ENCODE measurements at places on chromosomes 5 and 9.
A peak's percentile ranks its signal among the peaks of the same experiment; 100 is the strongest.

DNA sequence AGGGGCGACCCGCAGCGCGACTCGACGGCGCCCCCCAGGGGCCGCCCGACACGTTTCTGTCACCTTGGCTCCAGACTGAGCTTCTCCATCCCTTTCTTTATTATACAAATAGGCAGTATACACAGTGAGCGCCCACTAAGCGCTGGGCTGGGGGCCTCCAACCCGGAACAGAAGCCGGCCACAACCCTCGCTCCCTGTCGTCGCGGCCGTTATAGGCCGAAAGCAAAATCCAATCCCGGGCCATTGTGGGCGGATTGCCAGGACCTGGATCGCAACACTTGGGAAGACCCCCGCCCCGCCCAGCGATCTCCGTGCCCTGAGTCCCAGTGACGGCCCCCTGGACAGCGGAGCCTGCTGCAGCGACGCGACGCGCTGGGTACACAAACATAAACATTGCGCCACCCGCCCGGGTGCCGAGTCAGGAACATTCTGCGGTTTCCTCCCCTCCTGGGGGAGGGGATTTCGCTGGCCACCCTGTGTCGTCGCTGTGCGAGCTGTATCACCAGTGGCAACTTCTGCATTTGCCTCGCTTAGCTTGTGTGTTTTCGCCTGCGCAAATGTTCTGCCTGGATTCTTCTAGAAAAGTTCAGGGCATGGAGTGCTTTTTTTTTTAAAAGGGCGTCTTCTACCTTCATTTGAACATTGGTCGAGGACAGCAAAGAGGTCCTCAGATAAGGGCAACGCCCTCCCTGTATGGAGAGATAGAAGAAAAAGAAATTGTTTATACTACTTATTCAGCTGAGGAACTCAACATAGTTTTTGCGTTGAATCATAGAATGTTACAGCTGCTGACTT, 1.3 kb upstream of the DUSP1 start:
- peak; percentile 93 for DNase-seq

GRCh38 chr9:86700629-86701028, 246.7 kb downstream of the GAS1 start:
- peak; percentile 77 for DNase-seq

DNA sequence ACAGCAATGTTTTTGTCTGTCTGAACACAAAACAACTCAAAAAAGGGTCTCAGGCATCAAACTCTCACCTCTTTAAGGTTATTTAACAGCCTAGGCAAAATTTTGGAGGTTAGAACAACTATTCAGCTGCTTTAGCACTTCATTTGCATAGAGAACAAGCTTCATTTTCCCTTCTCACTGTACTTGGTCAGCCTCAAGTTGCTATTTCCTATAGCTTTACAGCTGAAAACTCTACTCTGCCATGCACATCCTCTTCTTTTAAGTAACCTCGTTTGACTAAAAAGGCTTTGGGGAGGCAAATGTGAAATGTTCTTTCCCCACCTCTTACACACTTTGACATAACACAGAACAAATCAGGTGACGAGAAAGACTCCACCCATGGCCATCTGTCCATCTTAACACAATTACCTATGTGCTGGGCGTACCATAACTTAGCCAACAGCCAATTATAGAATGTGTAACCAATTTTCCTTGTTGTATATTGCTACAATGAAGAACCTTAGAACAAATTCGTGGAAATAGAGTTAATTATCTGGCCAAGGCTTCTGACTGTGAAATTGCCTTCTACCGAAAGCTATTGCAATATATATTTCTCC, 195.7 kb downstream of the DCP2 start:
- no peak for DNase-seq

- no peak for DNase-seq
Measured at GRCh38 chr9:71638627-71639026, 129.7 kb downstream of the CEMIP2 start.

DNA sequence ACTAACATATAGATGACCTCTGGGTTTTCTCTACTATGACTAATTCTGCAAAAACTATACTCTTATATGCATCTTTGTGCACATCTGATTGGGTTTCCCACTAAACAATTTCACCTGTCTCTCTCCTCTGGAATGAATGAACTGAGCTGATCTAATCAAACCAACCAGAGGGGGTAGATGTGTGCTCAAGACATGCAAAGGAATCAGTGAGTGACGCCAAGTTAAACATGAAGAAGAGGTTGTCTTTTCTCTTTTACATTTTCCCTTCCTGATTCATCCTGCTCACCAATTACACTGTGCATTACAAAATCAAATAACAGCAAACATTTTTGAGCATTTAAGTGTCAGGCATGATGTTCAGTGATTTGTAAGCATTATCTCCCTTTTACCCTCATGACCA, 29.6 kb upstream of the GRXCR2 start:
- DNase-seq, result no peak

- DNase-seq, result no peak
Measured at GRCh38 chr5:95621839-95622629, 2.1 kb downstream of the GPR150 start.

DNA sequence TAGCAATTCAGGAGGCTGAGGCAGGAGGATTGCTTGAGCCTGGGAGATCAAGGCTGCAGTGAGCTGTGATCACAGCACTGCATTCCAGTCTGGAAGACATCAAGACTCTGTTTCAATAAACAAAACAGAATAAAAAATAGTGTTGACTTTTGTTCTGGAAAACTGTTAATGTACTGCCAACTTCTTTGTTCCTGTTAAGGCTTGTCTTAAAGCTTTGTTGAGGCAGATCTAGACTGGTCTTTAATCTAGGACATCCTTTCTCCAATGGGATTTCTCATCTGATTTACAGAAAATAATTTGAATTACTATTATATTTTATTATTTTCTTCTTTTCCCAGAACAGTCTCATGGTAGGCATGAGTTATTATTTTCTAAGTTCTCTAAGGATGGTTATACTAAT, 26.0 kb downstream of the BDP1 start:
- DNase-seq, result no peak

GRCh38 chr5:24208686-24209106, 436.1 kb downstream of the CDH10 start:
- DNase-seq, result no peak

GRCh38 chr5:106873568-106873967, 797.2 kb downstream of the EFNA5 start:
- DNase-seq, result no peak

GRCh38 chr5:20656262-20656661, 668.3 kb upstream of the CDH18 start:
- no peak for DNase-seq

- no peak for DNase-seq
Measured at GRCh38 chr9:93265972-93266371, 82.0 kb downstream of the WNK2 start.

DNA sequence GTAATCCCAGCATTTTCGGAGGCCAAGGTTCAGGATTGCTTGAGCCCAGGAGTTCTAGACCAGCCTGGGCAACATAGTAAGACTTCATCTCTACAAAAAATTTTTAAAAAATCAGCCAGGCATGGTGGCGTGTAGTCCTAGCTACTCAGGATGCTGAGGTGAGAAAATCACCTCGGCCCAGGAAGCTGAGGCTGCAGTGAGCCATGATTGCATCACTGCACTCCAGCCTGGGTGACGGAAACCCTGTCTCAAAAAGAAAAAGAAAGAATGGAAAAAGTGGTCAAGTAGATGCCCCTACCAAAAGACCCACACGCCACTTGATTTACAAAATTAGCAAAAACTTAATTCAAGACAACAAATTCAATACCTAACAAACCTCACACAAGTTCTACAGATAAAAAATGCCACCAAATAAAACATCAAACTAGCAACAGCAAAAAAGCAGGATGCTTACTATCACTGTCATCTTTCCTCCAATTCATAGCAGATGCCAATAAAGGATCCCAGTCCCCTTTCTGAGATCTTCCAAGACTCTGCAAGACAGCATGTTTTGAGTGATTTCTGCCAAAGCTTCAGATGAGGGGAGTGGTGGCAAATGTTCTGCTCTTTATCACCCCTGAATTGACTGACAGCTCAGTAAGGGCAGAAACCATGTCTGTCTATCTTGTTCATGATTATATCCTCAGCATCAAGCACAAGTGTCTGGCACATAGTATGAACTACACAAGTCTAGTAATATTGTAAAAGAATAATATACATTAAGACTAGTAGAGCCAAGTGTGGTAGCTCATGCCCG, 34.2 kb upstream of the TESK1 start:
- no peak for DNase-seq

- DNase-seq, result peak; percentile 91
Measured at GRCh38 chr9:6080154-6080716, 64.8 kb upstream of the RANBP6 start.

DNA sequence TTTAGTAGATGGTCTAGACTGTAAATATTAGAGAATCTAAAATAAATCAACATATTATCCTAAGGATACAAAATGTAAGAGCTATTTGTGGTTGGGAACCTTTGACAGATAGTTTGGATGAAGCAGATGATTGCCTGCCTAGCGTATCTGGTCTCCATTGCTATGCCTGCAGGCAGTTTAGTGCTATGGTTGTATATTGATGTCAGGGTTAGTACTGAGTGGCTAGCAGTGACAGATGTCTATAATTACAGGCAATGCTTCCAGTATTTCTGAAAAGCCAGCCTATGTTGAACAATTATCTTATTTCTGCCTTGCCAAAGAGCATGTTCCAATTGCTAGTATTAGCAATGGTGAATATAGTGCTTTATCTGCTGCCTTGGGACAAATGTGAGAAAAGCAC, 151.3 kb upstream of the TLX3 start:
- DNase-seq, result no peak

GRCh38 chr5:31626156-31626555, 12.8 kb upstream of the PDZD2 start:
- no peak for DNase-seq
